Body of pancreas (tissue), 4 donors: ENCODE measurements at places on chromosomes 5 and 9. TPM values are rescaled to one million over a fixed set of nuclear protein-coding genes. Genes with fewer than 3 reads are reported as not detected.

DNA sequence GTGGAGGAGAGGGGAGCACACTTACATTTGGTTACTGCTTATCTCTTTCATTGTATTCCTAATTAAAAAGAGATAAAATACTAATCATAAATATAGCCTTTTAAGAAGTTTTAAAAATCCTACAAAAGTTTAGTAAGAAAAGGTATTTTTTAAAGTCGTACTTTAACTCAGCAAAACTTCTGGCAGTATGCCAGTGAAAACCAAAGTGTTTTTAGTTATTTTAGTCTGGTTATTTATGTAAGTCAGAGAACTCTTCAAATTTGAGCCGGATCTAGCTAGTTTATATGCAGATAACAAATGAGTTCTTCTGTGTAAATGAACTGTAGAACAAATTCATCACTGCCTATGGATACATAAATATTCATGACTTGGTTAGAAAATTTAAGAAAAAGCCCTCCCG is 36.5 kb upstream of the ANKDD1B start:
- no peaks in the 10 kb centered on the region for H3K36me3 ChIP-seq
- DNase-seq, result no peak
- H3K27ac ChIP-seq, result no peak overlapping the region

DNA sequence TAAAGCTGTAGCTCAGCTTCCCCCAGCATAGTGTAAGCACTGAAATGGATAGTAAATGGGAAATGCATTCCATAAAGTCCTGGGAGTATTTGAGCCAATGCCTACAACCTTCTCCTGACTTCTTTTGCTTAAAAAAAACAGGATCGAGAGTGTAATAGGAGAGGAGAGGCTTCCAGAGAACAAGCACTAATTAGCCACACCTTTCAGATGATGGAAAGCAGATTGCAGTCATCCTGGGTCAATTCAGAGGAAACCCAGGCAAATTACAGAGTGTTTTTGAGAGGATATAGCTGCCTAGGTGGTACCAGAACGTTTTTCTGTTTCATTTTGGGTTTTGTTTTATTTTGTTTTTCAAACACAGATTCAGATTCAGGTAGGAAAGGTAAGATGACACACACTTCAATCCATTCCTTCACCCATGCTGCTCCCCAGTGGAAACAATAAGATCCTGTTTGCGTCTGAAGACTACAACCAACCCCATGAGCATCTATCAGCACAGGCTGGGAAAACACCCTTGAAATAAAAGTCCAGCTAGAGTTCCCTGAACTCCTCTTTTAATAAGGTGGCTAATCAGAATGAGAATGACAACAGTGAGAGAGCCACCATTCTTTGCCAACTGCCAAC is 95.6 kb downstream of the RFK start:
- DNase-seq, result no peak
- H3K27me3 ChIP-seq, result no peaks in the 10 kb centered on the region
- H3K4me3 ChIP-seq, result no peak overlapping the region
- H3K4me1 ChIP-seq, result no peaks in the 10 kb centered on the region
- no peaks in the 10 kb centered on the region for H3K36me3 ChIP-seq

DNA sequence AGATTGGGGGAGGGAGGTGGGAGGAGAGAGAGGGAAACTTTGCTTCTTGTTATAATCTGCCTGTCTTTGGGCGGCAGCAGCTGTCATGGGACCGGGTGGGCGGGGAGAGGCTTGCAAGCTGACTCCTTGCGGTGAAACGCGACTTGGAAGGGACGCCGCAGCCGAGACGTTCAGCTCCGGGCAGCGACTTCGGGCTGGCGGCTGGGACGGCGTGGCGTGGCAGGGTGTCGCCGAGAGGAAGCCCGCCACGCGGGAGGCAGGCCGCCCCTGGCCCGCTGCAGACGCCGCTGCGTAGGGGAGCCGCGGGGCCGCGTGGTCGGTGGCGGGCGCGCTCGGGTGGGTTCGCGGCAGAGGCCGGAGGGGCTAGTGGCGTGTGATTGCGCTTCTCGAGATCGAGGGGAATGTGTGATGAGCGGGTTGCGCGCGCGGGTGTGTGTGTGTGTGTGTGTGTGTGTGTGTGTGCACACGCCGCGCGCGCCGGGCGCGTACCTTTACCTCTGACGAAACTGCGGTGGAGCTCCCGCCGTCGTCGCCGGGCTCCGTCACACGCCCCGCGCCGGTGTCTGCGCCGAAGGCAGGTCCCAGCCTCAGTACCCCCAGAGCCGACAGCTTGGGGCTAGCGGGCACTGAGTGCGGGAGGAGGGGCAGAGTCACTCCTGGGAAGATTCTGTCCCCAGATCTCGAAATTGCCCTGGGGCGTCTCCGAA is 1.7 kb downstream of the PPARGC1B start:
- no peaks in the 10 kb centered on the region for H3K27me3 ChIP-seq
- peaks cover 12% of the 10 kb centered on the region for H3K4me1 ChIP-seq
- DNase-seq, result peak; percentile 79
- H3K36me3 ChIP-seq, result no peaks in the 10 kb centered on the region

DNA sequence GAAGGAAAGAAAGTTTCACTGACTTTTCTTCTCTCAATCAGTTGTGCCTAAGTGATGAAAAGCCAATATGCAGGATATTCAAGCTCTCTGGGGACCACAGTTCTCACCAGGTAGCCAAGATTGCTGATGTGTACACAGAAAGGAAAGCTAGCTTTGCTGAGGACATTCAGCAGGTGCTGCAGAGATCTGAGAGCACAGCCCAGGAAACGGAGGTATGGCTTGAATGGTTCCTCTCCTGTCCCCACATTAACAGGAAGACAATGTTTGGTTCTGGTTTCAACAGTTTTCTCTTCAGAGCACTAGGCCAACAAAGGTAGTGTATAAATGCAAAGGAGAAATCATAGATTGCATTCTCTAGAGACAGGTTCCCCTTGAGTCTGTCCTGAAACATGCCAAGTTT is 69.6 kb downstream of the PTPDC1 start:
- H3K27me3 ChIP-seq, result no peaks in the 10 kb centered on the region
- no peak overlapping the region for H3K27ac ChIP-seq
- H3K36me3 ChIP-seq, result no peaks in the 10 kb centered on the region
- no peak overlapping the region for H3K4me3 ChIP-seq

- H3K4me3 ChIP-seq, result no peak overlapping the region
- H3K27ac ChIP-seq, result peak overlapping the region; percentile 48
- peak; percentile 32 for DNase-seq
- peaks cover 29% of the 10 kb centered on the region for H3K4me1 ChIP-seq
- no peaks in the 10 kb centered on the region for H3K27me3 ChIP-seq
- no peaks in the 10 kb centered on the region for H3K36me3 ChIP-seq
These were observed 10.2 kb downstream of the FBXO10 start for GRCh38 chr9:37565661-37566618.

- H3K27me3 ChIP-seq, result no peaks in the 10 kb centered on the region
- no peaks in the 10 kb centered on the region for H3K36me3 ChIP-seq
These were observed 637.8 kb upstream of the MEF2C start for GRCh38 chr5:89520771-89521170.

GRCh38 chr5:154258531-154259217 is 68.1 kb downstream of the GALNT10 start:
- DNase-seq, result no peak
- no peaks in the 10 kb centered on the region for H3K27me3 ChIP-seq

DNA sequence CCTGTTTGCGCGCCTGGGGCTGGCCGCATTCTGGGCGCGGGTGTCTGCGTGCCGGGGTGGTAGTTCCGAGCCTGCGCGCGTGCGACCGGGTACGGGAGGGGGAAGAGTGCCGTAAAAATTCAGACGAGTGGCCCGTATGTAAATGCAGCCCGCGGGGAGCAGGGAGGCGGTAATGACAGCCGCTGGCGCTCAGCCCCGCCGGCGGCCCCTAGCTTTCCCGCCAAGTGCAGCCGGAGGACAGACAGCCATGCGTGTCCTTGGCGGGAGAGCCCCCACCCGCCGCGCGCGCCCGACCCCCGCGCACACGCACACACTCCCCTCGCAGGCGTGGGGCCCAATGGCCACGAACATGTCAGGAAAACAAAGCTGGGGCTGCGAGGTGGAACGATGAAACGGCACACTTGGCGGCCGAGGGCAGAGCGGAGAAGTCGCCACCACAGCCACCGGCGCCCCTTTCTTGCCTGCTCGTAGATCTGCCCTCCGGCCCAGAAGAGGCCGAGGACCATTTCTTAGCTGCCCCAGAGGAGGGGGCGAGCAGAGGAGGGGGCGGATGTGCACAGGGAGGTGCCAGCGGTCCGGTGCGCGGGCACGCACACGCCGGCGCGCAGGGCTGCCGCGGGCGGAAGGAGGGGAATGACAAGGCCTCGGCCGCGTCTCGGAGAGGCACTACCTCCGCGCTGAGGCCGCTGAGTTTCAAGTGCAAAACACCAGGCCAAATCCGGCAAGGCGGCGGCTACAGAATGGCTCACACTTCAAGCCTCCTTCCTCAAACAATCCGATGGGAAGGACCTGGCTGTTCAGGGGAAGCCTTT is 208.4 kb downstream of the MEF2C start:
- H3K4me1 ChIP-seq, result peaks cover 23% of the 10 kb centered on the region
- H3K4me3 ChIP-seq, result no peak overlapping the region
- H3K27me3 ChIP-seq, result no peaks in the 10 kb centered on the region
- H3K27ac ChIP-seq, result no peak overlapping the region
- no peak for DNase-seq

DNA sequence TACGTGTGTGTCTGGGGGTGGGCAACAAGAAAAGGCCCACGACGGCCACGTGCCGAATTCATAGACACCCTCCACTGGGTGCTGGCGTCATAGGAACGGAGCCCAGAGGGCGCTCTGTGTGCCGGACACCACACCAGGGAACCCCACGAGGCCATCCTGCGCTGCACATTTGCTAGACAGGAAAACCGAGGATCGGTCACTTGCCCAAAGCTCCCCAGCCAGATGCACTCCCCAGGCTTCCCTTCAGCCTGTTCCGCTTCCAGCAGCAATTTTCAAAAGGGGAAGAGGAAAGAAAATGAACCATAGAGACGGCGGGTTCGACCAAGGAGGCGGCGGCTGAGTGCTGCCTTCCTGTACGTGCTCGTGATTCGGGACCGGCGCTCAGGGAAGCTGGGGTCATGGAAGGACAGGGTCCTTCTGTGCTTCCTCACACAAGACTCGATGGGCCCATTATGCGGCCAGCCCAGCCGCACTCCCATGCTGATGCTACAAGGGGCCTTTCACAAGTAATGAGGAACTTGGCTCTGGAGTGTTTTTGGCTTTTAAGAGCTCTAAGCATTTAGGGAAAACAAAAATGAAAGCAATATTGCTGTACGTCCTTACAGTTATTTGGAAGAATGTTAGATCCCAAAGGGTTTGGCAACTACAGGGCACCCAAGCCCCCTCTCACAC is 124.6 kb upstream of the SARDH start:
- H3K4me1 ChIP-seq, result no peaks in the 10 kb centered on the region
- H3K27me3 ChIP-seq, result no peaks in the 10 kb centered on the region
- no peak overlapping the region for H3K27ac ChIP-seq
- H3K36me3 ChIP-seq, result no peaks in the 10 kb centered on the region
- H3K4me3 ChIP-seq, result no peak overlapping the region

DNA sequence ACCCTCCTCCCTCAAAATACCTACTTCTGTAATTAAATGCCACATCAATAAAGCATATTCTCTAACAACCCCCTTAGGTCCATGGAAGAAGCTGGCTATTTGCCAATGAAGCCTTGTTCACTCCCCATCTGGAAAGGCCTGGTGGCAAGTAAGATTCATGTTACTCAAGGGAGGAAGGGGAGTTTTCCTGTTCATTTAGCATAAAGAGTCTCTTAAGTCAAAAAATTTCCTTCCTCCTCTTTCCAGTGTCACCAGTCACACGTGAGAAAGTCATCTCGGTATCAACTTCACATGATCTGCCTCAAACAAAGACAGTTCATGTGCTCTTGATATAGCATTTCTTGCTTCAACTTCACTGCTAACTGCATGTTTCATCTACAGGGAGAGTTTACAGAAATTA is 32.7 kb upstream of the RIC1 start:
- H3K27me3 ChIP-seq, result no peaks in the 10 kb centered on the region
- no peak for DNase-seq
- H3K4me1 ChIP-seq, result peaks cover 3% of the 10 kb centered on the region

DNA sequence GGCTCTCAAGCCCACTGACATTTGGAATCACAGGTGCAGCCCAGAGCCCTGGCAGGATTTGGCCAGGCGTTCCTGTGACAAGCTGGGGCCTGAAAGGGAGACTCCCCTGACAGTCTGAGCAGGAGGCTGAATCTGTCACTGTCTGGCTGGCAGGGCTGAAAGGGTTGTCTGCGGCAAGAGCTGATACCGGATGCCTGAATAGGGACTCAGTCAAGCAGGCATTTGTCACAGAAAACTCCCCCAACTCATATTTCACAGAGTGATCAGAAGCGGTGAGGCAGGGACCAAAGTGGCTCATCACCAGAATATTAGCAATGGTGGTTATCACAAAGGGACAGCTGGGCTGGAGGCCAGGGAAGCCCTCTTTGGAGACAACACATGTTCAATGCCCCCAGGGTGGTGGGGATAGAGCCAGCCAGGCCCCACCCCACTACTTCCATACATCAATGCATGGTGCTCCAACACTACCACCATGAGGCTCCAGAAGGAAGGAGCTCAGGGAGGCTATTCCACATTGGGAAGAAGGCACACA is 295.5 kb downstream of the DTWD2 start:
- H3K36me3 ChIP-seq, result no peaks in the 10 kb centered on the region
- H3K27ac ChIP-seq, result no peak overlapping the region
- no peaks in the 10 kb centered on the region for H3K27me3 ChIP-seq
- H3K4me3 ChIP-seq, result no peak overlapping the region
- DNase-seq, result no peak

DNA sequence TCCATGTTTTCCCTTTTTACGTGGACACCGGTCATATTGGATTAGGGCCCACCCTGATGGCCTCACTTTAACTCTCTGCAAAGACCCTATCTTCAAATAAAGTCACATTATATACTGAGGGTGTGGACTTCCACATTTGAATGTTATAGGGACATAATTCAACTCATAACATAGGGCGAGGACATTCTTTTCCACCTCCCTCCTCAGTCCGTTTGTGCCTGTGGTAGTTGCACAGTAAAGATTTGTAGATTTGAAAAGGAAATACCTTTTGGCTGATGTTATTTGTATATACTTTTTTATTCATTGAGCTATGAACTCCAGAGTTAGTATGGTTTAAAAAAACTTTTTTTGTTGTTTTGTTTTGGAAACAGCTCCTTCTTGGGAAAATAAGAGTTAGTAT is 51.0 kb upstream of the DHFR start:
- H3K27ac ChIP-seq, result no peak overlapping the region
- no peaks in the 10 kb centered on the region for H3K27me3 ChIP-seq
- no peak for DNase-seq
- no peaks in the 10 kb centered on the region for H3K36me3 ChIP-seq

GRCh38 chr5:73451224-73452130 is 2.9 kb upstream of the FOXD1 start:
- H3K4me3 ChIP-seq, result no peak overlapping the region
- no peak overlapping the region for H3K27ac ChIP-seq
- H3K4me1 ChIP-seq, result peaks cover 21% of the 10 kb centered on the region
- peak; percentile 55 for DNase-seq

The FSTL4 gene
- 0.26 TPM for total RNA-seq

The ZDHHC11B gene
- total RNA-seq, result 6.2 TPM

The STK32A gene
- 9.1 TPM for total RNA-seq

The TIGD6 gene
- total RNA-seq, result 3.0 TPM

The LAMC3 gene
- 16.8 TPM for total RNA-seq

The NMUR2 gene
- total RNA-seq, result not detected
